CD4-positive, alpha-beta T cell treated with Interleukin-17A for 1 hour (primary cell): ENCODE measurements at places on chromosomes 16 and 17.

GRCh38 chr16:84541999-84542817 lies 37.7 kb upstream of the MEAK7 start:
- DNase-seq, result no peak

- DNase-seq, result peak; percentile 87
Observed at GRCh38 chr17:75749545-75750389, 15.2 kb downstream of the GALK1 start.

- DNase-seq, result no peak
Observed at GRCh38 chr17:43018932-43019331, 3.3 kb downstream of the VAT1 start.

DNA sequence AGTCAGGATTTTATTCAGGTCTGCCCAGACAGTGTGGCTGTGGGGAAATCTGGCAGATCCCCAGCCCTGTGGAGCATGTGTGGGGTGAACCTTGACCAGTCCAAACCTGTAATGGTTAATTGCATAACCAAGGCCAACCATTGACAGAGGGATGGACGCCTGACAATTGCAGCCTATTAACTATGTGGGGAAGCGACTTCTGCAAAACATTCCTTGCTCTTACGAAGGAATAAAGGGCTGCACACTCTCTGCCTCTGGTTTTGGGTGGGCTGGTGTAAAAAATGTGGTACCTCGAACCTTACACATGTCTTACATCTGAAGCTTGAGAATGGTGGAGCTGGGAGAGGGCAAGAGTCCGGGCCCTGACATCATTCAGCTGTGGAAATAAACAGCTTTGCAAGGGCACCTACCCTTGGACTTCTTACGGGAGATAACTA lies 35.8 kb downstream of the MAF start:
- no peak for DNase-seq

- peak; percentile 76 for DNase-seq
Observed at GRCh38 chr17:82414548-82415281, 3.4 kb upstream of the HEXD start.

- no peak for DNase-seq
Observed at GRCh38 chr17:37779554-37779953, 34.7 kb upstream of the HNF1B start.

- DNase-seq, result peak; percentile 64
Observed at GRCh38 chr16:90077757-90078578, 837 bp upstream of the PRDM7 start.
